ENCODE measurements at places on chromosomes 13 and 19.

DNA sequence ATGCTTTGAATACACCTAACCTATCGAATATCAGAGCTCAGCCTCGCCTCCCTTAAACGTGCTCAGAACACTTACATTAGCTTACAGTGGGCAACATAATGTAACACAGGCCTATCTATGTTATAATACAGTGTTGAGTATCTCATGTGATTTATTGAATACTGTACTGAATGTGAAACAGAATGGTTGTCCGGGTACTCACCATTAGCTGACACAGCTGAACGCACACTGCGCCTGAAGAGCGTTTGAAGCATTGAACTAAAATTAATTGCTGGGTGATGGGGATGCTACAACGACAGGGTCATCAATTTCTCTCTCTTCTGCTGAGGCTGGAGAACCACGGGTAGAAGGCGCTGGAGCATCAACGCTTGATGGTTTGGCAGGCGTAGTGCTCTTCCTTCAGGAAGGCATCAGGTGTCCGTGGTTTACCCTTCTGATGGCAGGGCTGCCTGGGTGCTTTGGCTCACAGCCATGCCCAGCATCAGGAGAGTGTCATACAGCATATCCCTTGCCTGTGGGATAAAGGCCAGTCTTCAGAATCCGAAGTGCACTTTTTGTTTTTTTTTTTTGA lies 46.9 kb upstream of the UBE2L5 start:
- no peak for DNase-seq

GRCh38 chr19:31096935-31097545 lies 252.2 kb downstream of the TSHZ3 start:
- no peak for DNase-seq

DNA sequence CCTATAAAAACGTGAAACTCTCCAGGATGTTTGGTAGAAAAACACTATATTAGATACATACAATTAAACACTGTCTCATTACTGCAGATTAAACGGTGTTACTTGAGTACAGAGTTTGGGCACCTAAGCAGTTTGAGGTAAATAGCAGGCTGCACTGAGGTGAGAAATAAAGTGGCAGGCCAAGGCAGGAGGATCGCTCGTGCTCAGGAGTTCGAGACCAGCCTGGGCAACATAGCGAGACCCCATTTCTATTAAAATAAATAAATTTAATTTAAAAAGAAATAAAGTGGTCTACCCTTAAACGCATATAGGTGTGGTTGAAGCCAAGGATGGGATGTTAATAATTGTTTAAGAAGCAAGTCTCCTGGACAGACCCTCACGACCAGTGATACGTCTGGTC lies 1.2 kb downstream of the PSPC1 start:
- no peak for DNase-seq

GRCh38 chr19:30085394-30085793 lies 143.4 kb downstream of the URI1 start:
- peak; percentile 15 for DNase-seq

DNA sequence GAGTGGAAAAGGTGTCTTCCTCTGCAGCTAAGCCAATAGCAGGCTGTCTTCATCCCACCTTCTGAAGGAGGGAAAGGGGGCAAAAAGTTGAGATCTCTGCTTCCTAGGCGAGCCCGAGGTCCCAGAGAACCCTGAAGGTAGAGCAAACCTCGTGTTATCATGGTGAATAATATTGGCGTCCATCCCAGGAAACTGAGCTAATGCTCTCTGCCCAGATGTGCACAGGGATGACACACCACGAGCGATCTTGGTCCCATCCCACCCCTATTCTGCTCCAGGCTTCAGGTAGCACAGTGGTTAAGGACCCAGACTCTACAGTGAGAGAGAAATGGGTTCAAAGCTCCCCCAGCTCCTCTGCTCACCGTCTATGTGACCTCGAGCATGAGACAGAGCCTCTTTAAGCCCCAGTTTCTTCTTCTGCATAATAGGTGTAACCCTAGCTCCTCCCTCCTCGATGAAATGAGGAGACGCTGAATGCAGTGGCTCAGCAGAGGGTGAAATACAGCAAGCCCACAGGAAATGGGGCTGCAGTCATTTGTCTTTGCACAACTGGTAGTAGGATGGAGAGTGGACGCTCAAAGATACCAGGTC lies 9.9 kb upstream of the CEACAM20 start:
- DNase-seq = no peak

GRCh38 chr13:50417597-50417996 lies 402.4 kb downstream of the KCNRG start:
- no peak for DNase-seq

DNA sequence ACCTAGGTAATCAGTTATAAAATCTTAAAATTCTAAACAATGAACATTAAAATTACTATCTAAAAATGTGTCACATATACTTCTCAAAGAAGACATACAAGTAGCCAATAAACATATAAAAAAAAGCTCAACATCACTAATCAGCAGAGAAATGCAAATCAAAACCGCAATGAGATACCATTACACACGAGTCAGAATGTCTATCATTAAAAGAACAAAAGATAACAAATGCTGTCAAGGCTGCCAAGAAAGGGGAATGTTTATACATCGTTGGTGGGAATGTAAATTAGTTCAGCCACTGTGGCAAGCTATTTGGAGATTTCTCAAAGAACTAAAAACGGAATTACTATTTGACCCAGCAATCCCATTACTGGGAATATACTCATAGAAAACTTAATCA lies 310.3 kb upstream of the EDNRB start:
- no peak for DNase-seq

- no peak for DNase-seq
These were observed 543 bp upstream of the FAM124A start for GRCh38 chr13:51221674-51222036.

DNA sequence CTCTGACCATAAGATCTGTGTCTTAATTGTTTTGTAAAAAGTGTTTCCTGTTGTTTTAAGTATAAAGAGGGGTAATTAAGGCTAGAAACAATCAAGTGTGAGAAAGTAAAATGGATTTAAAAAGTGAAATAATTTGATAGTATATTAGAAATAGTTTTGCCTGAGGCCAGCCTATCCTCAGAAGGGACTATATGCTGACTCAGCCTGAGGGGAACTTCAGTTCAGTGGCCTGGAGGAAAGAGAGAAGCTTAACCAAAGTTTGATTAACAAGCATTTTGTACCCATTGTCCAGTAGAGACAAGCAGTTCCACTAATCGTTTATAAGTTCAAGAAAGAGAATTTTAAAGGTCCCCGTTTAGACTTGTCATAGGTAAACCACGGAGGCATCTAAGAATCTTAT lies 1793.2 kb upstream of the PRR20A start:
- DNase-seq = no peak

DNA sequence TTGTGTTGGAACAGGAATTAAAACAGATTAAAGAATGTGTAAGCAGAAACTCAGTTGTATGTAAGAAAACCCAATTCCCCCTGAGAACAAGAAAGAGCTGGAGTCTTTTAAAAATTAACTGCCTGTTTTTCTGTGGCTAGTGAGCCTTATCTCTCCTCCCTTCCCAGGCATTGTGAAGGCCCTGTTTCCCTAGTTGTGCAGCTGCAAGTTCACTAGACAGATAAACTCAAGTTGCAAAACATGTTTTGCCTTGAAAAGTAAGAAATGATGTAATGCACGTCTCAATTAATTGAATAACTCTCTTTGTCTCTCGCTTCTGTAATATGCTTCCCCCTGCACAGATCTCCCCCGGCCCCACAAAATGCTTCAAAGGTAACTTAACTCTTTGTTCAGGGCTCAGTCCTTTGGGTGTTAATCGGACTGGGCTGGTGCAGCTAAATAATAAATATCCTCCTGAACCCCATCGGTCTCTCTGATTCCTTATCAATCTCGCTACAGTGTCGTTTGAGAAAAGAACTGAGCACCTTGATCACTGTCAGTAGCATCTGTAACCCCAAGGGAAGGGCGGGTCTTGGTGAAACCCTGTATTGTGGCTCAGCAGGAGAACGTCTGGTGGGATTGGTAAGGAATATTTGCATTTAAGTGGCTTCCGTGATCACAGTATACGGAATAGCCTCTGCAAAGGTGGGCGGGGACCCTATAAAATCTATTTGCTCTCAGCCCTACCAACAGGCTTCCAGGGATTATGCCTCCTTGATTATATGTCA lies 1.6 kb upstream of the ZNF556 start:
- DNase-seq = no peak

DNA sequence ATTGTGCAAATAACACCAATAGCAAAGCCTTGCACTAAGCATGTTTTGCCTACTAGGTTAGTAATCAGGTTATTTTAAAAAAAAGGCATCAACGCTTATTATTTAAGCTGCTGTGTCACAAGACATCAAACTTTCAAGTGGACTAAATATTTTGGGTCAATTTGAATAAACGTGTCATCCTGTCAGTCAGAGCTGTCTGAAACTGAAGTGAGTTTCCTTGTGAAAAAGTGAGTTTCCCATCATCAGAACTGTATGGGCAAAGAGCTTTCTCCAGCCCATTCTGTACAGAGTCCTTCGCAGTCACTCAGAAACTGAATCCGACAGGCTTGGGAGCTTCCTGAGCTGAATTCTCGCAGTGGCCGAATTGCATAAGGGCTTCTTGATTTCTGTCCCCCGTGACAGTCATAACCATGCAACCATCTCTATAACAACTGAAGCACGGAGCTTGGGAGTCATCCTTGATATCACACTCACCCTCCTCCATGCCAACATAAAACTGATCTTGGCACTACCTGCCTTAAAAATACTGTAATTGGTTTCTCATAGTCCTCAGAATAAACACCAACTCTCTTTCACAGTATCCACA lies 139.8 kb downstream of the MIPEP start:
- DNase-seq = no peak

- DNase-seq = no peak
These were observed 1.3 kb upstream of the CALM3 start for GRCh38 chr19:46599716-46600373.

GRCh38 chr19:42942187-42942789 lies 5.3 kb upstream of the PSG7 start:
- peak; percentile 34 for DNase-seq

- no peak for DNase-seq
These were observed 94.9 kb downstream of the FAM216B start for GRCh38 chr13:42876270-42876714.

- DNase-seq = peak; percentile 58
These were observed 5.8 kb upstream of the USE1 start for GRCh38 chr19:17209126-17210036.

DNA sequence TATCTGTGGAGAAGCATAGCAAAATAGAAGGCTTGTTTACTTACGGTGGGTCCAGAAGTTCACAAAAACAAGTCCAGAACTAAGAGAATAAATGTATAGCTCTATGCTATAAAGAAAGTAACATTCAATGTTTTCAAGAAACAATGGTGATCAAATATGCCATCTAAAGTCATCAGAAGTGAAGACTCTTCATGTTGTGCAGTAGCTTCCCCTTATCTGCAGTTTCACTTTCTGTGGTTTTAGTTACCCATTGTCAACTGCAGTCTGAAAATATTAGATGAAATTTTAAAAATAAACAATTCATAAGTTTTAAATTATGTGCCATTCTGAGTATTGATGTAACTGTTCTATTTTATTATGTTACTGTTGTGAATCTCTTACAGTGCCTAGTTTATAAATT lies 72.5 kb downstream of the EDNRB start:
- no peak for DNase-seq

DNA sequence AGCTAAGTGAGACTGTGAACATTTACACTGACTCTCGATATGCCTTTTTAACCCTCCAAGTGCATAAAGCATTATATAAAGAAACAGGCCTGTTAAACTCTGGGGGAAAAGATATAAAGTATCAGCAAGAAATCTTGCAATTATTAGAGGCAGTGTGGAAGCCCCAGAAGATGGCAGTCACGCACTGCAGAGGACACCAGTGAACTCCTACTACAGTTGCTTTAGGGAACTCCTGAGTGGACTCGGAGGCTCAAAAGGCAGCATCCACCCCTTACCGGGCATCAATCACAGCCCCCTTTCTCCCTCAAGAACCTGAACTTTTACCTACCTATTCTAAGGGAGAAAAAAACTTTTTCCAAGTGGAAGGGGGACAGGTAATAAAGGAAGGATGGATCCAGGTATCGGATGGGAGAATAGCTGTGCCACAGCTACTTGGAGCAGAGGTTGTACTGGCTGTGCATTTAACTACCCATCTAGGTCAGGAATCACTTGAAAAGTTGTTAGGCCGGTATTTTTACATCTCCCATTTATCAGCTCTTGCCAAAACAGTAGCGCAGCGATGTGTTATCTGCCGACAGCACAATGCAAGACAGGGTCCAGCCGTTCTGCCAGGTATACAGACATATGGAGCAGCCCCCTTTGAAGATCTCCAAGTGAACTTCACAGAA lies 80.1 kb downstream of the ZNF486 start:
- peak; percentile 45 for DNase-seq

- DNase-seq = no peak
These were observed 37.7 kb downstream of the LHFPL6 start for GRCh38 chr13:39565036-39565949.

- DNase-seq = no peak
These were observed 211.3 kb upstream of the RFC3 start for GRCh38 chr13:33606692-33607091.

DNA sequence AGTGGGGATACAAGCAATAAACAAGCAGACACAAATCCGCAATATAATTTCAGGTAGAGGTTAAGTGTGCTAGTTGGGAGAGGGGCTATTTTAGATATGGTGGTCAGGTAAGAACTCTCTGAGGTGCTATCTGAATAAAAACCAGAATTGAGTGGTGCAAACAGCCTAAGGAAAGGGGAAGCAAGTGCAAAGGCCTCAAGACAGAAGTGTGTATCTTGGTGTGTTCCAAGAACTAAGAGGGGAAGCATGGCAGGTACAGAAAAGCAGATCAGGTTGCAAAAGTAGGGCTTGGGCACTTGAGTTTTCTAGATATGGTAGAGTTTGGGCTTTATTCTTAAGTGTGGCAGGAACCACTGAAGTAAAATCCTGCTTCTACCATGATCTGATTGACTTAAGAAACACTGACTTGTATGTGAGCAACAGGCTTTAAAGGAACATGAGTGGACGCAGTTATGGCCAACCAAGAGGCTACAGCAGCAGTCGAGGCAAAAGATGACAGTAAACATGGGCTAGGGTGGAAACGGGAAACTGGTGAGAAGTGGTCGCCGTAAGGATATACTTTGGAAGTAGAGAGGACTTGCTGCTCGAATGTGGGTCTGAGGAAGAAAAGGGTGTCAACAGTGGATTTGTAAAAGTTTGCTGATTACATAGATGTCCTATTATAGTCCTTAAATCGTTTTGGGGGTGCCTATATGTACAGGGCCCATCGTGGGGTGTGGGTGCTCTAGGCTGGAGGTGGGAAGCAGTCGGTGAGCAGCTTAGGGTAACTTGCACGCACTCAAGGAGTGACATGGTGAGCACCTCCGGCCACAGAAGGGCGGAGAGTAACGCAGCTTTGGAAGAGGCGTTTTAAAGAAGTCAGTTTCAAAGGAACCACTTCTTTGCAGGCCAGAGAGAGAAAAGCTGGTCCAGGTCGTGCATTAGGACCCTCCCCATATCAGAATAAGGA lies 677 bp downstream of the TGDS start:
- DNase-seq = no peak

GRCh38 chr19:33040994-33041827 lies 23.5 kb downstream of the RHPN2 start:
- DNase-seq = no peak

DNA sequence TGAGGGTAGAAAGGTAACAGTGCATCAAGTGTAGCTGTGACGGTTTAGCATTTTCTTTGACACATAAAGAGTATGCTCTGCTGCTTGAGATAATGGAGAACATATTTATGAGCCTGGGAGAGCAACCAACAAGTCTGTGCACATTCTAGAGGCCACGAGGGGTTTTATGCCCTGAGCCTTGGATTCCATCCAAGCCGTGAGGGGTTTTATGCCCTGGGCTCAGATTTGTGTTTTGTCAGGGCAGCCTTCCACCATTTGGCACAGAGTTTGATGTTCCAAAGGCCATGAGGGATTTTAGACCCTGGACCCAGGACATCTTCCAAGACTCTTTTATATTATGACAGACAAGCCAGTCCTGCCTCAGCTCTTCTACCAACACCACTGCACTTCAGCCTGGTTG lies 106.4 kb downstream of the ZNF486 start:
- DNase-seq = no peak

Data from endothelial cell (in vitro differentiated cells).